Activated CD4-positive, alpha-beta T cell treated with anti-CD3 and anti-CD28 coated beads, Interleukin-2, Interleukin-6, amounts not matched to agents 100 ng/mL and 50 ng/mL, durations not matched to agents 16 hours and 8 hours (primary cell): ENCODE measurements at places on chromosomes 13 and 19.

- DNase-seq: no peak
These were observed 4.6 kb downstream of the LINGO3 start for GRCh38 chr19:2303211-2303798.

- no peak for DNase-seq
These were observed 7.3 kb downstream of the NOSIP start for GRCh38 chr19:49573009-49573408.

GRCh38 chr13:52615812-52616211 is 26.4 kb upstream of the HNRNPA1L2 start:
- peak; percentile 11 for DNase-seq

GRCh38 chr13:25468325-25469168 is 96.8 kb downstream of the ATP8A2 start:
- peak; percentile 42 for DNase-seq

- no peak for DNase-seq
These were observed 63.7 kb upstream of the TPM4 start for GRCh38 chr19:16012552-16012951.

GRCh38 chr19:11164879-11165406 is 9.4 kb upstream of the SPC24 start:
- DNase-seq: no peak

GRCh38 chr13:32056316-32056715 is 24.7 kb downstream of the FRY start:
- DNase-seq: no peak

GRCh38 chr13:97492257-97492656 is 58.3 kb downstream of the RAP2A start:
- DNase-seq: no peak

- DNase-seq: no peak
These were observed 49.5 kb upstream of the PCDH17 start for GRCh38 chr13:57582032-57582431.

DNA sequence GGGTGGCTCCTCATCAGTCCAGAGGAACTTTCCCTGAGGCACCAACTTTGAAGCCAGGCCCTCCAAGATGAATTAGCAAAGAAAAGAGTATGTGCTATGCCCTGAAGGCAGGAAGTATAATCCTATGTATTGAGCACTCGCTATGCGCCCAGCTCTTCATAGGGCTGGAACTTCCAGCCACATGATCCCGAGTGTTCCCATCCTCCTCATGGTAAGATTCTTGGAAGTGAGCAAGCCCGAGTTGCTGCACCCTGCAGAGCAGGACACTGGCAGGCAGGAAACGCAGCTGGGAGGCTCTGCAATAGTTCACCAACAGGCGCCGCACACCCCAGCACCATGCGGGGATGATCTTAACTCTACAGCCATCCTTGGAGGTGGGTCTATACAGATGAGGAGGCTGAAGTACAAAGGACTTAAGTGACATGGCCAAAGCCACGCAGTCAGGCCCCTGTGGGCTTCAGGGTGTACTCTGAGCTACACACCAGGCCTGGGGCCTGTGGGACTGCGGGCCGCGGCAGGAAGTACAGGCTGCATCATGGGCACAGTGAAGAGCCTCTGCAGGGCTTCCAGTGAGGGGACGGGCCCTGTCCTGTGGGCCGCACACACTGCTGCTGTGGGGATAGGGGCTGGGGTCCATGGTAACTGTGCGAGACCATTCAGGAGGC is 25.1 kb downstream of the C19orf47 start:
- DNase-seq: no peak

GRCh38 chr19:492091-492531 is 4.2 kb upstream of the MADCAM1 start:
- peak; percentile 42 for DNase-seq

DNA sequence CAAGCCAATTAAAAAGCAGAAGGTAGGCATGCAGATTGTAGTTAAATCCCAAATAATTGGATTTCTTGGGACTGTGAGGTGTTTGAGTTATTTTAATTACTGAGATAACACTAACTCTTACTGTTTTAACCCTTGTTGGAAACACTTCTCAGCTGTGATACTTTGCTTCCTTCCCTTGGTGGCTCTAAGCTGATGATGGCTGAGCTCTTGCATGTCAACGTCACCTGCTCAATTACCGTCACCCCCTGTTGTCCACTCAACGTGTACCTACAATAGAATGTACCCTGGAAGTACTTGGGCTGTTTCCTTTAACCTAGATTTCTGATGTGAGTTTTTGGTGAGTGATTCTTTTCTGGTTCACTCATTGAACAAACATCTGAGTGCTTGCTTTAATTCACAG is 303.4 kb downstream of the SLC7A1 start:
- DNase-seq: no peak

DNA sequence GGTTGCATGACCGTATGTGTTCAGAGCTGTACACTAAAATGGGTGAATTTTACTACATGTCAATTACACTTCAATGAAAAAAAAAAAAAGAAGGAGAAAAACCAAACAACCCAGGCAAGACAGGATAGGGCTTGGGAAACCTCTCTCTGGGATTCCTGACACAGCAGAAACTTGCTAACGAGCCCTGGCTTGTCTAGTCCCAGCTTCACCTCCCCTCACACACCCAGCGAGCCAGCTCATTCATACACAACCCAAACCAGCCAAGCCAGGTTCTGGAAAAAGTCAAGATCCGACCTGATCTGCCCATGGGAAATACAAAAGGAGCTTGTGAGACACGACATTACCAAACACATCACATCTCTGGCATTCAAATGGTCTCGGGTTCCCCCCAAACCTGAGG is 3.7 kb upstream of the TECR start:
- no peak for DNase-seq

DNA sequence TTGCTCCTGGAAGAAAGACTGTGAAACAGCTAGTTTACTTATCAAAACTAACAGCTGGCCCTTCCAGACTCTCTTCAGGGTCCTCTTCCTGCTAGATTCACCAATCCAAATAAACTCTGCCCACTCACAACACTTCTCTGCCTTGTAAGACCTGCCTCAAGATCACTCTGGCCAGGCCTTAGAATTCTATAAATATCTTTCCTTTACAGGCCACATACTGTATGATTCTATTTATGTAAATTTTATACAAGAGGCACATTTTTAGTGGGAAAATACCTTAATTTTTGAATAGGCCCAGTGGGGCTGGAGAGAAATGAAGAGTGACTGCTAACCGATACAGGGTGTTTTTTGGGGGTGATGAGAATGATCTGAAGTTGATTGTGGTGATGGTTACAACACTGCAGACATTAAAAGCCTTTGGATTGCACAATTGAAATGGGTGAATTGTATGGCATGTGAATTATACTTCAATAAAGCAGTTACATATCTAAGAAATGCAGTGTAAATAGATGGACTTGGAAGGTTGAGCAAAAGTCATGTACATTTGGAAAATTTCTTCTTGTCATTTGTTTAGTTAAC is 141.8 kb downstream of the GPC5 start:
- no peak for DNase-seq

GRCh38 chr19:41352609-41353465 is 885 bp downstream of the TGFB1 start:
- DNase-seq: peak; percentile 85

GRCh38 chr13:99298056-99298455 is 9.1 kb downstream of the GPR183 start:
- no peak for DNase-seq

DNA sequence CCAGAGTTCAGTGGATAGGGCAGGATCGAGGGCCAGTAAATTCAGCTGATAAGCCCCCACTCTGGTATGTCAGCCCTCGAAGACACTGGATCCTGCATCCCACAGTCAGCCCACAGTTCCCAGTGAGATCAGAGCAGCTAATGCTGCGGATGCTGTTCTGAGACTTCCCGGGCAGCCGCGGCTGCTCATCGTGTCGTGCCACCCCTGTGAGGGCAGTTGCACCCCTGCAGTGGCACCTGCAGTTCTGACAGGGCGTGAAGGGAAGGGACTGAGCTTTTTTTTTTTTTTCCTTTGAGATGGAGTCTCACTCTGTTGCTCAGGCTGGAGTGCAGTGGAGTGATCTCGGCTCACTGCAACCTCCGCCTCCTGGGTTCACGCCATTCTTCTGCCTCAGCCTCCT is 7.5 kb upstream of the EPN1 start:
- no peak for DNase-seq

- peak; percentile 21 for DNase-seq
These were observed 14.7 kb downstream of the CILP2 start for GRCh38 chr19:19552798-19553197.

DNA sequence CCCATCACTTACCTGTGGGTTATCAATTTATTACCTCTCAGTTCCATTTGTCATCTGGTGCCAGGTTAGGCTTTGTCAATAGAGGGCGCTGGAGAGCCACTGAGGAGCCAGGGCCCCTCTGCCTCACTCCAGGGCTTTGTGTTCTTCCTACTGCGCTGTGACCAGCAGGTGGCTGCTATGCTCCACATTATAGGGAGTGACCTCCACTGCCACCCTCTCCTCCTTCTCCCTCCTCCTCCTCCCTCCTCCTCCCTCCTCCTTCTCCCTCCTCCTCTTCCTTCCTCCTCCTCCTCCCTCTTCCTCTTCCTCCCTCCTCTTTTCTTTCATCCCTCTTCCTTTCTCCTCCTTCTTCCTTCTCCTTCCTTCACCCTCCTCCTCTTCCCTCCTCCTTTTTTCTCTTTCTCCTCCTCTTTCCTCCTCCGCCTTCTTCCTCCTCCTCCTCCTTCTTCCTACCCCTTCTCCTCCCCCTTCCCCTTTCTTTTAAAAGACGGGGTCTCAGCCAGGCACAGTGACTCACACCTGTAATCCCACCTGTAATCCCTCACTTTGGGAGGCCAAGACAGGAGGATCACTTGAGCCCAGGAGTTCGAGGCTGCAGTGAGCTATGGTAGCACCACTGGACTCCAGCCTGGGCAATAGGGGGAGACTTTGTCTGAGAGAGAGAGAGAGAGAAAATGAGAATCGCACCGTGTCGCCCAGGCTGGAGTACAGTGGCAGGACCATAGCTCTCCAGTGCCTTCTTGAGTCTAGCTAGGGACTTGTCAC is 10.3 kb upstream of the ZBTB32 start:
- peak; percentile 96 for DNase-seq
